ENCODE measurements at places on chromosomes 13 and 19. TPM values are rescaled to one million over a fixed set of nuclear protein-coding genes. Genes with fewer than 3 reads are reported as not detected.

ATP1A3 gene
- not detected for total RNA-seq

CEACAM20 gene
- not detected for total RNA-seq

SYNE4 gene
- 0.42 TPM for total RNA-seq

IGFL3 gene
- total RNA-seq: 15.9 TPM

NLRP9 gene
- not detected for total RNA-seq

SYCN gene
- not detected for total RNA-seq

ZNF793 gene
- 8.4 TPM for total RNA-seq

EEF1AKMT1 gene
- 24.7 TPM for total RNA-seq

KLK1 gene
- 34.3 TPM for total RNA-seq

ZNF583 gene
- 2.6 TPM for total RNA-seq
